ENCODE measurements at places on chromosomes 16 and 17. TPM values are rescaled to one million over a fixed set of nuclear protein-coding genes. Genes with fewer than 3 reads are reported as not detected.

The TEKT3 gene
- 3.2 TPM for total RNA-seq

The OSGIN1 gene
- total RNA-seq: 9.4 TPM

DNA sequence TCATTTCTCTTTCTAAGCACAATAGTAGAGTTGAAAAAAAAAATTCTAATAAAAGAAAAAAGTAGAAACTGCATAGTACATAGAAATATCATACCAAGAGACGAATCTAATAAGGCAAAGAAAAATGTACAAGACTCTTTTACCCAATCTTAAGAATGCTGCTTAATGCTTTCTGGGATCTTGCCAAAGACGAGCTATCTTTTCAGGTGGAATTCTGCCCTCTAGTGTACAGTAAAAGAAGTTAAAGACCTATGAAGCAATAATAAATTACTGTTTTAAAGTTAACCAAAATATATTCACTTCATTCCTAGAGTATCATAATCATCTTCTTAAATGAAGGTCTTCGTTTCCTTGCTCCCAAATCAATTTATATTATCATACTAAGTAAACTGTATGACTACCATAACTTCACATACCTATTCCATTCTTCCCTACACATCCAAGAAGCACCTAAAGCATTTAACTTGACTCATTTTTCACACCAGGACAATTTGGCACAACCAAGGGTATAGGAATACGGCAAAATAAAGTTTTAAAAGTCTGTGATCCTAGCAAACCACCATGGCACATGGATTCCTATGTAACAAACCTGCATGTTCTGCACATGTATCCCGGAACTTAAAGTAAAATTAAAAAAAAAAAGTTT, 47.7 kb downstream of the CFDP1 start:
- no peak for DNase-seq

GRCh38 chr16:24085666-24086065, 170.5 kb upstream of the CACNG3 start:
- DNase-seq: no peak

DNA sequence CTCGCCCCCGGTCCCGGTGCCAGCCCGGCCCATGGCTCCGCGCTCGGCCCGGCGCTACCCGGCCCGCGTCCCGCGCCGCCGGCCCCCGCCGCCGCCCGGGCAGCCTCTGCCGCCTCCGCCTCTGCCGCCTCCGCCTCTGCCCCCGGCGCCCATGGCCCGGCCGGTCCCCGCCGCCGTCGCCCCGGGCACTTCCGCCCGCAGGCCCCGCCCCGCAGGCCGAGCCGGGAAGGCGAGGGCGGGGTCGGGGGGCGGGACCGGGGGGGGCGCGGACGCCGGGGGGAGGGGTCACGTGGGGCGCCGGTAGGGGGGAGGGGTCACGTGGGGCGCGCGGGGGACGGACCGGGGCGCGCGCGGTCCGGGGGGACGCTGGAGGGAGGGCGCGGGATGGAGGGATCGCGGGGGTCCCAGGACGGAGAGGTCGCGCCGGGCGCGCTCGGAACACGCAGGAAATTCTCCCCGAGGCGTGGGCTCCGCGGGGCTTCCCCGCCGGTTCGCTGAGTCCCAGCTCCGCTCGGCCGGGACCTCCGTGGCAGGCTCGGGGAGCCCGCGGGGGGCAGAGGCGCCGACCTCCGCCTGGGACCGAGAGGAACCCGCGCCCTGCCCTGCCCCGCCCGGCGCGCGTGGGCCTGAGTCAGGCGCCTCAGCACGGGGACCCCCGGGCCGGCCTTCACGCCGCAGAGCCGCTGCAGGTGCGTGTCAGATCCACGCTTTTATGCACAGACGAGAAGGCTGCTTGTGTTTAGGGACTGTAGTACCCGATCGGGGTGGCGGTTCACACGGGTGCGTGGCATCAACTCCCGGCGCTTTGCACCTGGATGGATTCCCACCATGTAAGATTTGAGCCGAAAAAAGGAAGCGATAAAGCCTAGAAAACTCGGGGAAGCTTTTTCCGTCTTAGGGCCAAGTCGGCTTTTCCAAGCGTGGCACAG, at the start of gene PGAP6:
Gene PGAP6 (minus strand): TSS at position 190 of the 929 bp plus-strand sequence. CDS start 157 bp downstream, at position 33.
- peak; percentile 67 for DNase-seq

GRCh38 chr16:31135535-31136286, at the start of gene PRSS8:
Gene PRSS8, minus strand, starts transcription at chr16:31135727. Its CDS starts 229 bp downstream, at chr16:31135498.
- peak; percentile 92 for DNase-seq

DNA sequence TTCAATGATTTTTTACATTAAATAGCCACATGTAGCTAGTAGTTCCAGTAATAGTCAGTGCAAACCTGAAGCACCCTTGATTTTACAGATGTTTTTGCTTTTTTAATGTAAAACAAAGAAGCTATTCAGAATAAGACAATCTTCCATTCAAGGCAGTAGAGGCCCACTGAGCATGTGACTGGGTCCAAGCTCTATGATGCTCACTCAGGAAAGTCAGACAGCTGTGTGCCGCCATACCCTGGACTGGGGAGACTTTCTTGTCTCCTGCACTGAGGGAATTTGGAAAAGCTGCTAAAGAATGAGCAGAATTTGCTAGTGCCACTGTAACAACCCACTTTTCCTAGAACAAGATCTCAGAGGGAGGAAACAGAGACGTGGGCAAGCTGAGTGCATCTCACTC, 11.5 kb downstream of the CENPN start:
- no peak for DNase-seq

- DNase-seq: no peak
Observed at GRCh38 chr16:14378131-14378551, 251.9 kb downstream of the PARN start.

- DNase-seq: no peak
Observed at GRCh38 chr16:57993438-57993837, 7.0 kb downstream of the ZNF319 start.

DNA sequence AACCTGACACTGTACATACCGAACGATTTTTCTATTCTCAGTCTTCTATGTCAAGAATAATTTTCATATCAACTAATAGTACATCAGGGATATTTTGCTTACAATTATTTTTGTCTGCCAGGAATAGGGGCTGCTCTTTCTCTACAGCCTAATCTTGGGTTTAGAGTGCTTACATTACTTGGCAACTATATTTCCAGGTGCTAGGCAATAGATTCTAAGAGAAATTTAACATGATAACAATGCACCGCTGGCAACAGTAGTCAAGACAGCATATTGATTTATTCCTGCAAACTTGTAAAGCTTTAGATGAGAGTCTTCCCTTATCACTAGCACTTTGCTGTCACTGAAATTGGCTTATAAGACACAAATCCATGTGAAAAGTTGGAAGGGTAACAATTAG, 935.9 kb downstream of the CDH11 start:
- DNase-seq: no peak

DNA sequence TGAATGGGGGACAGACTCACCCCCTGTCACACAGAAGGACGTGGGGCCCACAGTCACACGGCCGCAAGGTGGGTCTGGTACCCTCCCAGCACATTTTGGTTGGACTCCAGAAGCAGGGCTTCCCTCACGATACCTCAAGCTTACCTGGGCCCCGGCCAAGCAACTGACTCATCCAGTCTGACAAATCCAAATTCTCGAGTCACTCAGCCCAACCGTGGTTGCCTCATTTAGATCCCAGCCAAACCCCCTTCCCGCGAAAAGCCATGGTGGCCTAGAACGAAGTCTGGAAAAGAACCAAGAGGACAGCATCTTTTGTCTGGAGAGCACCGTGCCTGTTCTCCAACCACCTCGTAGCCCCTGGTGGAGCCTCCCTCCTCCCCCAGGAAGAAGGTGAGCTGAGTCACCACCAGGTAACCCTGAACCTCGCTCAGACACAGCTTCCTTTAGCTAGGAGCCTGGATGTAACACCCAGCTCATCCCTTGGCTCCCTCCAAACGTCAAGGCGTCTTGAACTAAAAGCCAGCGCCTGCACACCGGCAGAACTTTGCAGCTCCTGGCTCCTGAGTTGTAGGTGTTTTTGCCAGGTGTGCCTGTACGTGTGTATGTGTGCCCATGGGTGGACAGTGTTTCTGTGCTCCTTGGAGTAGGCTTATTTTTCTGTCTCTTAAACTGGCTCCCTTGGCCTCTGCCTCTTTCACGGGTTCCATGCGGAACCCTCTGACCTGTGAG, 78.9 kb downstream of the CMIP start:
- peak; percentile 56 for DNase-seq

- DNase-seq: no peak
Observed at GRCh38 chr17:14352136-14352535, 51.3 kb downstream of the HS3ST3B1 start.

- DNase-seq: no peak
Observed at GRCh38 chr16:89006036-89006752, 29.2 kb upstream of the CBFA2T3 start.
